ENCODE measurements at places on chromosomes 12 and 14.

GRCh38 chr12:110193196-110193595, 69.0 kb downstream of the IFT81 start:
- DNase-seq: no peak

DNA sequence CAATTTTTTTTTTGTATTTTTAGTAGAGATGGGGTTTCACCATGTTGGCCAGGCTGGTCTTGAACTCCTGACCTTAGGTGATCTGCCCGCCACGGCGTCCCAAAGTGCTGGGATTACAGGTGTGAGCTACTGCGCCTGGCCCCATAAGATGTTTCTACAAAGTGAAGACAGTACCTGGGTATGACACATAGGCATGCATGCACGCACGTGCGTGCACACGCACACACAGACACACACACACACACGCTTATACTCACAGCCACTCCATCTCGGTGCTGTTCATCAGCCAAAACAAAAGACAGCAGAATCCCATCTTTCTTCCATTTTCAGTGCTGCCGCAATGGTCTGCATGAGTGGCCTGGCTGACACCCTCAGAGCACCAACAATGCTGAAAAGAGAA, 63.9 kb downstream of the VCPKMT start:
- DNase-seq: no peak

DNA sequence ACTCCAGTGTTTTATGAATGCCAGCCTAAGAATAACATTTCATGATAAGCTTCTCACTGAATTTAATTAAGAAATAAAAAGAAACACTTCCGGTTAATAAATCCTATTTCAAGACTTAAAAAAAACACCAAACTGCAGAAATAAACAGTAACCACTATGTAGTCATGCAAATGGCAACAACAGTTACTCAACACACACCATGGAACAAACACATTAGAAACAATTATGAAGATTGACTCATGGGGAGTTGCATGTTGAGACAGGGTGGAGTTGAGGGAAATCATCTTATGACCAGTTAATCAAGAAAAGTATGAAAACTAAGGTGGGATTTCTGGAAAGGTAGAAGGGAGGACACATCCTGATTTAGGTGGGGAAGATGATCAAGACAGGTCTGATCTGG, 52.7 kb downstream of the PLBD1 start:
- no peak for DNase-seq

DNA sequence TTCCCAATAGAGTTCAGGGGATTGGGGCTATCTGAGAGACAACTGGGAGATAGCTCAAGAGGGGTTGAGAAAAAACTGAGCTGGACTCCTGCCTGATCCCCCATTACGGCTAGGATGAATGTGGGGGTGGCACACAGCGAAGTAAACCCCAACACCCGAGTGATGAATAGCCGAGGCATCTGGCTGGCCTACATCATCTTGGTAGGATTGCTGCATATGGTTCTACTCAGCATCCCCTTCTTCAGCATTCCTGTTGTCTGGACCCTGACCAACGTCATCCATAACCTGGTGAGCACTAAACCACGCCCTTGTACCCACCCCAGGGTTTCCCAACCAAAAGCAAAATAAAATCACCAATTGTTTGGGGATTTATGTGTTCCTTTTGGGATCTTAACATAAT, 1.0 kb downstream of the ORMDL2 start:
- no peak for DNase-seq

DNA sequence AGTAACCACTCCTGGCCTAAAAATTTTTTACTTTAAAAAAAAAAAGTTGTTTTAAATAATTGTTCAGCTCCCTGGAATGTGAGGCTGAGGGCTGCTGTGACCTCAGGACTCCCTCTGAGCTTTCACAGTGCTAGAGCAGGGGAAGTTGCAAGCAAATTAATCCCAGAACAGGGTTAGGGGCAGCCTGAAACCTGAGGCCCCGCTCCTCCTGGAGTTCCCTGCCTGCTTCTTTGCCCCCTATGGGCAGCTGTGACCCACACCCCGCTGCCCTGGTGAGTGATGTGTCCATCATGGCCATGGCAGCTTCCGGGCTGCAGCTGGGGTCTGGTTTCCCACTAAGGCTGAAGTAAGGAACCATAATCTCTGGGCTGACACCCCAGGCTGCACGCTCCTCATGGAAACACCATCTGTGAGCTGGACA, 9.5 kb downstream of the RITA1 start:
- no peak for DNase-seq

GRCh38 chr12:91513313-91513712, 330.7 kb upstream of the DCN start:
- no peak for DNase-seq

- DNase-seq: no peak
Observed at GRCh38 chr14:74531467-74531866, 37.9 kb downstream of the ISCA2 start.

GRCh38 chr12:116674643-116675183, 63.2 kb downstream of the SPRING1 start:
- DNase-seq: no peak

- DNase-seq: no peak
Observed at GRCh38 chr12:80445083-80445793, 1.2 kb downstream of the PTPRQ start.

DNA sequence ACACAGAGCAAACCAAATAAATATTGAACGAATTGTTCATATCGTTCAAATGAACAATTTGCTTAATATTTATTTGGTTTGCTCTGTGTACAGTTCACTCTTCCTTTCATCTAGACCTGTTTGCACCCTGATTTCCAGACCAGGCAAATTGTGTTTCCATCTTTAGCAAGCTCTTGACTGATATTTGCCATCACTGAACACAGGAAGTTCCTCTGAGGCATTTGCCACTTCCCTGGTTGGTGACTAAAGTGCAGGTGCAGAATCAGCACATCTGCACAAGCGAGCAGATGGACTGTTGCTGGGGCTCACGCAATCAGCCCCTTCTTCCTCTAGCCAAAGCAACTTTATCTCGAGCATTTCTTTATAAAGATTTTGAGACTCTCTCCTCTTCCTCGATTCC, 112.9 kb downstream of the DAAM1 start:
- no peak for DNase-seq

- DNase-seq: no peak
Observed at GRCh38 chr14:67131691-67132090, 57.5 kb upstream of the GARIN2 start.

DNA sequence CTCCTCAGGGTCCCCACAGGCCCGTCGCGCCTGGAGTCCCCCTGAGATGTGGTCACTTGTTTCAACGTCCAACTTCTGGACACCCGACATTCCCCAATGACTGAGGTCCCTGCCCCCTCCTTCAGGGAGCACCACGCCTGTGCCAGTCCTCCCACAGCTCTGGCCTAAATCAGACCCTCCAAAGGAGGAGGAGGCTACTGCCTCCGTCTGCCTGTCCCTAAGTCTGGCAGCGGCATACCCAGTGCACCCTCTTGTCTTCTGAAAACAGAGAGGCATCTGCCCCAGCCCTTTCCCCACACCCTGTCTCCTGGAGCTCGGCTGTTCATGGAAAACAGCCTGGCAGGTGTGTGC, 46.2 kb downstream of the TESC start:
- DNase-seq: no peak

DNA sequence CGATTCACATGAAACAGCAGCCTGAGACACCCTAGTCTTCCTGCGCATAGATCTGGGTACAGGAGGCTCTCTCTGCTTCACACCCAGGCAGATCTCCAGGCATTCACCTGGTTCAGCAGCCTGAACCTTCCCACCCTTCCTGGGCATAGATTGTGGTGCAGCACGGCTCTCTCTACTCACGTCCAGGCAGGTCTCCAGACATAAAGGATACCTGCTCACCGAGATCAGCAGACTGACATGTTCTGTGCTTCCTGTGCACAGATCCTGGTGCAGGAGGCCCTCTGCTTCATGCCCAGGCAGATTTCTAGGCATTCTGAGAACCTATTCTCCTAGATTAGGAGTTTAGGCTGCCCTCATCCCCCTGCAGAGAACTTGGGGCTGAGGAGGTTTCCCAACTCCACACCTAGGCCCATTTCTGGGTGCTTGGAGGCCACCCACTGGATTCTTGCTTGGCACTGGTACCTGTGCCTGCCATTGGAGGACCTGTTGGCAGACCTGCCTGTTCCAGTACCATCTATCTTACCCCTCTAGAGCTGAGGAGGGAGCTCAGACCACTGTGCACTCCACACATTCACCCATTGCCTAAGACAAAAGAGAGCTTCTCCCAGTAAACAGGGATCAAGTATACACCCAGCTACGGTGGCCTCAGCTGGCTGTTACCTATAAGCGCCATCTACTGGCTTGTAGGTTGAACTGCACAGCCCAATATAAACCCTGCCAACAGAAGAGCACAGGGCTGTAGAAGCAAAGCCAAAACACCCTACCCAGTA, 28.0 kb upstream of the GARIN6 start:
- no peak for DNase-seq

DNA sequence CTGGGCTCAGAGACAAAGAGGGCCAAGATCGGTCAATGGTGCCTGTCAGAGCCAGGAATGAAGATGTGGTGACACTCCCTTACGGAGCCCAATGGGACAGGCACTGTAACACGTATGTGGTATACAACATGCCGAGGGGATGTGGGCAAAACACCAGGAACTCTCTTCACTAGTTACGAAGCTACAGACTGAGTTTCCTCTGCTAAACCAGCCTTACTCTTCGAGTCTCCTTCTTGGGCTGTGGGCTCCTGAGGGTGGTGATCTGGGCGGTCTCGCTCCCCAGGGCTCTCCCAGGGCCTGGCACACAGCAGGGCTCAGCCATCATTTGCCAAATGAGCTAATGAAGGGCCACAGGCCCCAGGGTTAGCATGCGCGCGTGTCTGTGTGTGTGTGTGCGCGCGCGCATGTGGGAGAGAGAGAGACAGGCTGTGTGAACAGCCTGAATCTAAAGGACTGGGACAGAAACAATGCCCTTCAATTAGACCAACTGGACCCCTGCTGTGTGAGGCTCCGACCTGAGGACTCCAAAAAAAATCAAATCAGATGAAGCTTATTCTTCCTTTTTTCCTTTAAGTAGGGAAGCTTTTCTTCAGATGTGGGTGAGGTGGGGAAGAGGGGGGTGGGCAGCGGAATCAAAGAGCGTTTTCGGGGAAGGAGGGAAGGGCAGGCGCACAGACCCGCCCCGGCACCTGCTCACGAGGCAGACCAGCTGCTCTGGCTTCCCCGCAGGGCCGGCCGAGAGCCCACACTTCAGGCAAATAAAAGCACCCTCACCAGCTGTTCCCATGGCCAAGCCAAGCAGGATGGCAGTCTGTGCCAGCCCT, 42.5 kb downstream of the CCDC88C start:
- no peak for DNase-seq

DNA sequence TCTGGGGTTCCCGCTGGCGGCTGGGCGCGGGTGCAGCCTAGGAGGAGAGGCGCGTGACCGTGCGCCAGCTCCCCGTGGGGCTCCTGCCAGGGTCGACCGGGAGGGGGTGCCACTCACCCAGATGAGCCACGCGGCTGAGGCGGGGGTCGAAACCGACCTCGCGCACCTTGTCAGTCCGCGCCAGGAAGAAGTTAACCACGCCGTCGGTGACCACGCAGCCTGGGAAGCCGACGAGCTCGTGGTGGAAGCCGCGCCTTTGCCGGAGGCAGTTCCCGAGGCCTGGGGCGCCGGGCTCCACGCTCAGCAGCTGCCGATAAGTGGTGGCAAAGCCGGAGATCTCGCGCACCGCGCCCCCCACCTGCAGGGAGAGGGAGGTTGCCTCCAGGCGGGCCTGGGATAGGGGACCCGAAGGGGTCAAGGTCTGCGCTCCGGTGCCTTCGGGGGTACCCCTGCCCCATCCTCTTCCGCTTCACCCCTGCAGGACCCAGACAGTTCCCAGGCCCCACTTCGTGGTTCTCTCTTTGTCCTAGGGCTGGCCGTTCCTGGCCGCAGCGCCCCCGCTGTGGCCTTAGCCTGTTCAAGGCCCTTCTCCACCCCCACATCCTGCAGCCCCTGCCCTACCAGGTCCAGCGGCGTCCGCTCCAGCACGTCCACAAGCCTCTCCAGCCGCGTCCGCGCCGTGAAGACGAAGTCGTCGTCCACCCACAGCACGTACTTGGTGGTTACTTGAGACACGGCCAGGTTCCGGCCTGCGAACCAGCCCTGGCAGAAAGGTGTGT, 5.3 kb downstream of the B4GALNT1 start:
- DNase-seq: no peak

DNA sequence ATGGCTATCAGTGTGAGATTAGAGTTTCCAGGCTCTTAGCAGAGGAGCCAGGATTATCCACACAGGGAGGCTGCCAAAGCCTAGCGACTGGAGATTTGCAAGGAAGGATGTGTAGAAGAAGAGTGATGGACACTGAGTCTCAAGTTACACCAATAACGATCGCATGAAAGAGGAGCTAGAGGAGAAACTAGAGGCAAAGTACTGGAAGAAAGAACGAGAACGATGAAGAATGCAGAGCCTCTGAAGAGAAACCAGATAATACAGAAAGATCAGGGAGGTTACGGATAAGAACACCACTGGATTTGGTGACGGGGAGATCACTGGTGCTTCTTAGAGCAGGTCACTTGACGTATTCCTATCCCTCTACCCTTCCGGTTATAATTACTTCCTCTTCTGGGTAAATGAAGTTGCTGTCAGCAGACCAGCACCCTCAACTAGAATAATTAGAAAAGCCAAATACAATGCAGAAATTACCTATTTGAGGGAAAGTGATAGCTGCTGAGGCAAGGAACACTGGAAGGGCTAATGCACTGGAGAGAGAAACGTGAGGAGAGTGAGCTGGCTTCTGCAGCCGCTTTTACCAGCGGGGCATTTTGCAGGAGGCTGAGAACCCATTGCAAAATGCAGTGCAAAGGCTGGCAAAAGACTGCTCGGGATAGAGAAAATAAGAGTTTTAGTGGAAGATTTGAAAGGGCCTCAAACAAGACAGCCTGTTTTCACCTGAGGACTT, 93.1 kb upstream of the HIF1A start:
- DNase-seq: no peak

DNA sequence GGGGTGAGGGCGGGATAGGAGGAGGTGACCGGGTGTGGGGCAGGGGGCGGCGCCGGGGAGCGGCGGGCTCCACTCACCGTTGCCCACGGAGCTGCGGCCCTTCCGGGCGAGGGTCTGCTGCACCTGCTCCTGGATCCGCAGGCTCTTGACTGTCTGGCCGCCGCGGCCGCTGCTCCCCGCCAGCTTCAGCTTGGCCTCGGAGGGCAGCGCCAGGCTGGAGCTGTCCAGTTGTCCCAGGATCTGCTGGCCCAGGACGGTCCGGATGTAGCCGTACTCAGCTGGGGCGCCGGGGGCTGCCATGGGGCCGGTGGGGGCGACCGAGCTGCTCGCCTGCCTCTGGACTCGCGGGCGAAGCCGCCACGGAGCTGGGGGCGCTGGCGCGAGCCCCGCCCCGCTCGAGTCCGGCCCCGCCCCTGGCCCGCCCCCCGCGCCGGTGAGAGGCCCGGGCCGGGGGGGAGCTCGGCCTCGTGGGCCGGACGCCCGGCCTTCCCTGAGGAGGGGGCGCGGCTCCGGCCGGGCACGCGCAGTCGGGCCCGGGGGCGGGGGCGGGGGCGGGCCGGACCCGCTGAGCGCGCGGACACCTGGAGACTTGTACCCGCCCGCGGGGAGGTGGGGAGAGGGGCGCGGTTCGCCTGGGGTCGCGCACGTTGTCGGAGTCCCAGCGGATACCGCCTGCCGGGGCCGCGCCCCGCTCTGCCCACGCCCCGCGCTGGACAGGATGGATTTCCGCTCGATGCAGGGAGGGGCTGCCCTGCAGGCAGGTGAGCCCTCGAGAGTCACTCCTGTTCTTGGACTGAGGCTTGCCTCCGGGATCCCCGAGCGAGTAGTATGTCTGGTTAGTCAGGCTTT, at the start of gene PKP2:
Gene PKP2, minus strand, starts transcription at position 346 of the 849 bp plus-strand sequence. Its CDS starts 46 bp downstream, at position 300.
- no peak for DNase-seq
